ENCODE measurements at places on chromosomes 12 and 14. TPM values are rescaled to one million over a fixed set of nuclear protein-coding genes. Genes with fewer than 3 reads are reported as not detected.

Gene PLEKHA5
- total RNA-seq: 88.5 TPM

Gene CACNA2D4
- total RNA-seq: 3.3 TPM

- no peak for DNase-seq
These were observed 430 bp downstream of the SLC41A2 start for GRCh38 chr12:104957719-104958000.

GRCh38 chr14:105005329-105005928, 15.5 kb downstream of the CDCA4 start:
- DNase-seq: no peak

DNA sequence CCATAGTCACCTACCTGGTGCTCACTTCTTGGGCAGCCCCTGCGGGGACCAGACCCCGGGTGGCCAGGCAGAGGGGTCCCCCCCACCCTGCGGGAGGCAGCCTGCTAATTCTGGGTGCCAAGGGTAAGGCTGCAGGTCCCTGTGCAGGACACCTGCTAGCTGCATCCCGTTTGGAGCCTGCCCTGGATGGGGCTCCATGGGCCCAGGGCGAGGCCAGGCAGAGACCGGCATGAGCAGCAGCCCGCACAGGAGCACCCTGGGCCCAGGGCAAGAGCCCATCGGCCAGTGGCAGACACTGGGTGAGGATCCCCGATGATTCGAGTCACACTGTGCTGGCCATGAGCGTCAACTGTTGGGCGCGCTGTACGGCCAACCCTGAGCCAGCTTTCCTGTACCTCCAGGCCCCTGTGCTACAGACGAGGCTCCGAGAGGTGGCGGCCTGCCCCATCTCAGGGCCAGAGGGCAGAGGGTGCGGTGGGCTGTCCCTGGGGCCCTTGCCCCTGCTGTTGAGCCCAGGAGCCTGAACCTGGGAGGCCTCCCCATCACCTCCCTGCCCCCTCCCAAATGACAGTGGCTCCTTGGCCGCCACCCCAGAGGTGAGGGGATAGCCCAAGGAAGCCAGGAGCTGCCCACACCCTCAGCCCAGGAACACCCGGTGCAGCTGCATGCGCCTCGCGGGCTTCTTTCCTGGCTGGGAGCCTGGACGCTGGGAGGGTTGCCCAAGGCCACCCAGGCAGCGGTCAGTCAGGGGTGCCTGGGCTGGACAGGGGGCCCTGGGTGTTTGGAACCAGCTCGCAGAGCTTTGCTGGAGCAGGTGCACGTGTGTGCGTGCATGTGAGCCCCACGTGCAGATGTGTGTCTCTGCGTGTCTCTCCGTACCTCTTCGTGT, 47.7 kb downstream of the CYP46A1 start:
- DNase-seq: no peak

GRCh38 chr12:75751769-75752471, 240.5 kb upstream of the KRR1 start:
- no peak for DNase-seq

GRCh38 chr12:72543777-72544467, 271.8 kb downstream of the TRHDE start:
- DNase-seq: no peak

Measured in esophagus muscularis mucosa (tissue), 4 donors.